ENCODE measurements at places on chromosomes 1 and 21.

DNA sequence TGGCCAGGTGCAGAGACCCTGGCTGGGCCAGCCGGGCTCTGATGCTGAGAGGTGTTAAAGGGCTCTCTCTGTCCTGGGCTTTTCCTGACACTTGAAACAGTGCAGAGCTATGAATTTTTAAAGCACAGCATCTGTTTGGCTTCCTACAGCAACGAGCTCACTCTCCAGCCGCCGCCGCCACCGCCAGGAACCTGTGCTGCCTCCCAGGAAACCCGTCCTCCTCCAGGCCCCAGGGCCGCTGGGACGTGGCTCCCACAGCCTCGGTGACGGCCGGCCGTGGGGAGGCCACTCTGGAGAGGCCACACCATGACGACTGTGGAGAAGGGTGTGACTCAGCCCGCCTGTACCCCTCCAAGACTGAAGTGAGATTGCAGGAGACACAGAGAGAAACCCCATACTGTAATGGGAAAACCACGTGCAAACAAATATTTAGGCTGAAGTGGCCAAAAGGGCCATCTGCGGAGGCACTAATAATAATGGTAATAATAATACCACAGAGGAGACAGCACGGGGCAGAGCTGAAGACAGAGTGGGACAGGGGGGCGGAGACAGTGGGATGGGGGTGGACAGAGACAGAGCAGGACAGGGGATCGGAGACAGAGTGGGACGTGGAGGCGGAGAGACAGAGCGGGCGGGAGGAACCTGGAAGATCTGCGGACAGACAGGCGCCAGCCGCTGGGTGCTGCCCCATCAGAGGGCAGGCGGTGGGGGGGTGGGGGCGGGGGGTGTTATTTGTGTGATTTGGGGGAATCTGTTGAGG is 139.2 kb downstream of the CASZ1 start:
- no peak for DNase-seq

GRCh38 chr1:20136249-20136648 is 2.9 kb upstream of the PLA2G2F start:
- no peak for DNase-seq

DNA sequence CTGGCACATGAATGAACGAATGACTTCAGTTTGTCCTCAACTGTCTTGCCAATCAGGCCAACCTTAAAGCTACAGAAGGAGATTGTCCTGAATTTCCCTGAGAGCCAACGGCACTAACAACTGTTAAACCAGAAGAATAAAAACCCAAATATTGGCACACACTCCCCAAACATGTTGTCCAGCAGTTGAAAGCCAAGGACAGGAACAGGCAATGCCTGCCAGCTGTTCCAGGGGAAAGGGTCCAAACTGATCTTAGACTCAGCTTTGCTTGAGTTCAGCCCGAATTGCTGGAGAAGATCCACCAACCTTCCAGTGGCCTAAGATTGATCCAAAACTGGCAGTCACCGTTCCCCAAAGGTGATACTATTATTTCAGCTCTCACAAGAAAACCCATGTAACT is 22.4 kb upstream of the AHCTF1 start:
- DNase-seq, result no peak

GRCh38 chr1:56787330-56787729 is 31.9 kb downstream of the FYB2 start:
- DNase-seq, result no peak

- no peak for DNase-seq
Measured at GRCh38 chr1:27491748-27492700, 2.1 kb upstream of the WASF2 start.

- DNase-seq, result no peak
Measured at GRCh38 chr21:45894450-45894825, 87.1 kb upstream of the COL6A1 start.

- no peak for DNase-seq
Measured at GRCh38 chr1:240423246-240423924, 188.6 kb downstream of the GREM2 start.

DNA sequence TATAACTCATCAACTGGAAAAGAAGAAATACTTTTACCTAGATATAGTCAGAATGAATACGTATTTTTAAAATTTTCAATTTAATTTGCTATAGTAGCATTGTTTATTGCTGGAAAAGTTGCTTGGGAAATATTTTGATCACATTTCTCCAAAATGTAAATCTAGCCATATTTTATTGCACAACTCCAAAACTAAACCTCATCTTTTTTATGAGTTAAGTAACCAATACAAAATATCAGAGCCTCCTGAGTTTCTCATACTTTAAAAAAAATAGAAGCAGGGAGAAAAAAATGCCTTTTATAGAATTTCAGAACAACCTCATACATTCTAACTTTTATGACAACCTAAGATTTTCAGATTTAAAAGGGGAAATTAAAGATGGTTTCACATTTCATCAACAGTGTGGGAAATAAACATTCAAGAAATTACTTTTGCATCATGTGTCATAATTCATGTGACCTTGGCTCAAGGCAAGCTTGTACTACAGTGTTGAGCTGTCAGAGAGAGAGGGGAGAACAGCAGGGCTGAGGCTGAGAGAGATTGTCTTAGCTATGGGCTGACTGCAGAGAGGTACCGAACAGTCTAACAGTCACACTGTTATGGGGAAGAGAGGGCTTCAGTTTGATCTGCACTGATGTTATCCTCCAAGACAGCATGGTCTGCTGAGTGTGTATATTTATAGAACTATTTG is 519.0 kb downstream of the LTN1 start:
- no peak for DNase-seq

DNA sequence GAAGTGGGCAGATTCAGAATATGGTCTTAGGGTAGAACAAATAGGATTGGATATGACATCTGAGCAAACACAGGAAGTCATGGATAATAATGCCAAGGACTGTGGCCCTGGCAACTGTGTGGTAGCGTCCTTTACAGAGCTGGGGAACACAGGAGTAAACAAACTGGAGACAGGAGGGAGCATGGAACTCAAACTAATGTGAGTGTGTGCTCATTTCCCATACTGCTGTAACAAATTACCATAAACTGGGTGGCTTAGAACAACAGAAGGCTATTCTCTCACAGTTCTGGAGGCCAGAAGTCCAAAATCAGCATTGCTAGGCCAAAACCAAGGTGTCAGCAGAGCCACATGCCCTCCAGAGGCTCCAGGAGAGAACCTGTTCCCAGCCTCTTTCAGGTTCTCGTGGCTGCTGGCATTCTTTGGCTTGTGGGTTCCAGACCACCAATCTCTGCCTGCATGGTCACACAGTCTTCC is 106.4 kb downstream of the TGFBR3 start:
- DNase-seq, result no peak

GRCh38 chr1:36771240-36771639 is 263.1 kb downstream of the GRIK3 start:
- DNase-seq, result no peak

GRCh38 chr21:21084179-21084578 is 86.0 kb downstream of the NCAM2 start:
- DNase-seq, result no peak

- no peak for DNase-seq
Measured at GRCh38 chr1:106907795-106908194, 148.7 kb upstream of the PRMT6 start.

- DNase-seq, result no peak
Measured at GRCh38 chr1:203275656-203276272, 29.6 kb upstream of the BTG2 start.

GRCh38 chr1:160548960-160549664 is 26.1 kb upstream of the SLAMF6 start:
- DNase-seq, result no peak

DNA sequence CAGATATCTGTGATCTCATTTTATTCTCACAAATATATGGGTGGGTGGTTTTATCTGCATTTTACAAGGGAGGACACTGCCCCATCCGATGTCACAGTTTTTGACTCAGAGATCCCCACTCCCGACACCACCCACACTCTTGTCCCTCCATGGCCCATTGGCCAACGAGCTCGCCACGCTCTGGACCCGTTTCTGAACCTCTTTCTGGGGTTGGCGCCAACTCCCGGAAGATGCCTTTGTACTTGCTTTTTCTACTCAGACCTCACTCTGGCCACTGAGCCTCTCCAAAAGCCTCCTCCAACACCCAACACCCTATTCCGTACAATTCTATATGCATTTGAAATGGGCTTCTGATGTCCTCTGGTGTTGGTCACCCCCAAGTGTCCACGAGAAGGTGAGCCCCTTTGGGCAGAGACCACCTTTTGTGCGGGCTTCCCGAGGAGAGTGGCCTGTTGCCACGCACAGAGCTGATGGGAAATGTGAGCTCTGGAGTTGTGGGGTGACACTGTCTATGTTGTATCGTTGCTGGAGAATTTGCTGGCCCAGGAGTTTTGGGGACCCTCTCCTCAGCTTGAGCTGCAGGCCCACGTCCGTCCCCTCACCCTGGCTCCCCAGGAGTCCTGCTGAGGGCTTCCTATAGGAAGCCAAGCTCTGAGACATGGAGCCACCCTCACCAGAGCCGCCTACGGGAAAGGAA is 366.9 kb upstream of the VAMP3 start:
- no peak for DNase-seq

- no peak for DNase-seq
Measured at GRCh38 chr1:222339376-222339947, 208.4 kb downstream of the HHIPL2 start.

- DNase-seq, result no peak
Measured at GRCh38 chr21:37940691-37941090, 24.4 kb upstream of the KCNJ6 start.

DNA sequence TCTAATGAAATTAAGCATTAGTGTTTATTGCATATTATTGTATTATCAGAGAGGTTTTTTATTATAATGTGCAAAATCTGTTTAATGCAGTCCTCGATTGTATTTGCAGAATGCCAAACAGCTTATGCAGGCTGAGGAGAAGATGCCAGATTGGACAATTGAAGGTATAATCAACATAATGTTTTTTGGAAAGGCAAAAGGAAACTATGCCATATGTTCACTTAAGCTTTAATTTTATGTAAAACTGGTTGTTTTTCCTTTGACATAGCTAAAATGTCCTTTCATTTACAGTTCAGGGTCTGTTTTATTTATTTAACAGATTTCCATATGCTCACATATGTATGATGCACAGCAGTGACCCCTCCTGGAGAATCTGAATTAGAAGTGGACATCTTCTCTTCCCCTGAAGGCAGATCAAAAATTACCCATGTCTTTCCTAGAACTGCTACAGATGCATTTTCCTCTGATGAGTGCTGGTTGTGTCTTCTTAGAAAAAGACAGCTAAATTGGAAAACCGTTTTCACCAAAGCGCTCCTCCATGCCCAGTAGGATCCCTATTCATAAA is 143.5 kb upstream of the USH2A start:
- DNase-seq, result no peak

DNA sequence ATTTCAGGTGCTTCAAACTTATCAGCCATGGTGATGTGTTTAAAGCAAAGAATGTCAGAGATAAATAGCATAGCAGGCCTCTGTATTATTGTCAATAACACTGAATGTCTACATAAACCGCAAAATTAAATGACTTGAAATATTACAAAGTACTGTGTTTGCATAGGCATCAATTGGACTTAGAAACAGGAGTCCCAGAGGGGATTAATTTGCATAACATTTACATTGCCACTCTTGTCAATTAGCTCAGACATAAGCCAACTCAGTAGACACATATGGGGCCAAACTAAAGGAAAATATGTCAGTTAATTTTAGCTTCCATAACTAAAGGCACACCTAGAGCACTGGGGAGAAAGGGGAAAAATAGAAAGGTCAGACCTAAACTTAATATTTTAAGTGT is 814.5 kb upstream of the NEGR1 start:
- no peak for DNase-seq

DNA sequence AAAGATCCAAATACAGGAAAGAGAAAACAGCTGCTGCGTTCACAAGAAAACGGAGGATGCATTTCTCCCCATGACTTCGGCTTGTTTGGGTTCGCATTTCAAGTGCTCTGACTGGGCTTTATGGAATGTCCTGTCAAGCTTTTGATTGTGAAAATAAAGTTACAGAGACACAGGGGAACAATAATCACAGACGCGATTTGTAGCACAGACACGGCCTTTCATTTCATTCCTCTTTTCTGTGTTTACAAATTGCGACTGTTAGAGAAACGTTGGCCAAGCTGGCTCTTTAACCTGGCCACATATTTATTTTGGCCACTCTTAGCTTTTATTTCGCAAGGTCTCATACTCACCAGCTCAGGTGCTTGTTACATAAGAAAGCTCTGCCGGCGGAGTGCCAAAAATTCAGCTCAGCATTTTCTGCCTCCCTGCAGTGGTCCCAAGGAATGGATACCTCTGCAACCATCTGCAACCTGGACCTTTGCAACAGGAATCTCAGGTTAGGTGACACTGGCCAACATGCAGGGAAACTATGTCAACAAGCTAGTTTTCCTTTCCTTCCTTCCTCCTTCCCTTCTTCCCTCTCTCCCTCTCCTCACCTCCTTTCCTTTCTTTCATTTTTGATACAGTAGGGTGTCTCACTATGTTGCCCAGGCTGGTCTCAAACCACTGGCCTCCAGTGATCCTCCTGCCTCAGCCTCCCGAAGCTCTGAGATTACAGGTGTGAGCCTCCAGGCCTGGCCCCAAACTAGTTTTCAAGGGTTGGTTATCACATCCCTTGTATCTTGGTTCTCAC is 58.2 kb upstream of the SLC45A1 start:
- no peak for DNase-seq

DNA sequence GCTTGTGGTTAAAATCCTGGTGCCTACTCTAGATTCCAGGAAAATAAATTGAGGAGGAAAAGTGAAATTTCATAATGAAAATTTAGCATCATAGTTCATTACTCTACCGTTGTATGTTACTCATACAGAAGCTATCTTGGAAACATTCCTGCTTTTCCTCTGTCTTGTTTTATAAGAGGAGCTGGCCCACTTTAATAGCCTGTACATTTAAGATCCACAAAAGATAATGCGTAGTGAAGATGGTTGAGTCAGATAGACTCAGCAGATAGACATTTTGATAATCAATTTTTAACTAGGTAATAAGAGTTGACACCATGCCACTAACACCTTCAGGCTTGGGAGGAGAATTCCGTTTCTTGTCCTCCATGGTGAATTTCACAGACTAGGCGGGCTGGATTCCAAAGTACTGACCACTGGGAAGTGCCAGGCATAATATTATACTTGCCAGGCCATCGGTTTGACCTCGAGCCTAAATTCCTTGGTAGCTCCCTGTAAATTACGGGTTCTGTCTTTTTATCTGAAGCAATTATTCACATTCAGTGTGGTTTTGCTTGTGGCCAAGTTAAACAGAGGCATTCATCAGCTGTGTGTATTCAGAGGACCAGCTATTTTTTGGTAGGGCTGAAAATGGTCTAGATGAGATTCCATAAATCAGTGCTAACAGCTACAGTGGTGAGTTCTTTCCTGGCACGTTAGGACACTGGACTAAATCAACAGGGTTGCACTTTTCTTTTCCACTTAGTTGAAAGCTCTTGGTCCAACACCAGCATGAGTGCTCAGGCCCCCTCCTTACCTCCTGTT is 111.9 kb upstream of the KAZN start:
- no peak for DNase-seq

DNA sequence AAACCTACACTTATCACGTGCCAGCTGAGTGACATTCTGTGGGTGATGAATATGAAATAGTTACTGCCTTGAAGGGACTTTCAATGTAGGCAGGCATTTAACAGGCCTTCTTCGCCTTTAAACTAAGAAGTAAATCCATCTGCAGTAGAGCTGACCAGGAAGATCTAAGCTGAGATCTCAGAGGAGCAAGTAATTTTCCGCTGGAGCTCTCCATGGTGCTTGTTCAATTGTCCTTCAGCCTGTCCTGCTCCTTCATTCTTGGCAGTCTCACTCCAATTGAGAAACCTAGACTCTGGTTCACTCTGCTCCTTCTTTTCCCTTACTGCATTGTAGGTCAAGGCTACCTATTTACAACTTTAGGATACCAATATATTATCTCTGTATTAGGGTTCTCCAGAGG is 183.5 kb downstream of the HMCN1 start:
- no peak for DNase-seq

Measured in activated T-cell treated with anti-CD3 and anti-CD28 coated beads for 48 hours (primary cell).